CD4-positive, alpha-beta T cell (primary cell): ENCODE measurements at places on chromosomes 11 and 22.

DNA sequence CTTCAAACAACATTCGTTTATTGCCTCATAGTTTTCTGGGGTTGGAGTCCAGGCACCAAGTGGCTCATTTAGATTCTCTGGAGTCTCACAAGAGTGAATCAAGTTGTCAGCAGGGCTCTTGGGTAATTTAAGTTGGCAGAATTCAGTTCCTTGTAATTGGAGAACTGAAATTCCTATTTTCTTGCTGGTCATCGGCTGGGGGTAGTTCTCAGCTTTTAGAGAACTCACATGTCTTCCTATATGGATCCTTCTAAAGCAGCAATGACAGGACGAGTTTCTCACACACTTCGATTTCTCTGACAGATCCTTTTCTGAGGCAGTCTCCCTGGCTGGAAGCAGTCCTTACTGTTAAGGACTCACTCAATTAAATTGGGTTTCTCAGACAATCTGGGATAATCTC is 17.3 kb upstream of the OOSP4B start:
- H3K4me1 ChIP-seq: no peaks in the 10 kb centered on the region
- no peak overlapping the region for H3K27ac ChIP-seq
- H3K36me3 ChIP-seq: no peaks in the 10 kb centered on the region
- H3K4me3 ChIP-seq: no peak overlapping the region
- DNase-seq: no peak

DNA sequence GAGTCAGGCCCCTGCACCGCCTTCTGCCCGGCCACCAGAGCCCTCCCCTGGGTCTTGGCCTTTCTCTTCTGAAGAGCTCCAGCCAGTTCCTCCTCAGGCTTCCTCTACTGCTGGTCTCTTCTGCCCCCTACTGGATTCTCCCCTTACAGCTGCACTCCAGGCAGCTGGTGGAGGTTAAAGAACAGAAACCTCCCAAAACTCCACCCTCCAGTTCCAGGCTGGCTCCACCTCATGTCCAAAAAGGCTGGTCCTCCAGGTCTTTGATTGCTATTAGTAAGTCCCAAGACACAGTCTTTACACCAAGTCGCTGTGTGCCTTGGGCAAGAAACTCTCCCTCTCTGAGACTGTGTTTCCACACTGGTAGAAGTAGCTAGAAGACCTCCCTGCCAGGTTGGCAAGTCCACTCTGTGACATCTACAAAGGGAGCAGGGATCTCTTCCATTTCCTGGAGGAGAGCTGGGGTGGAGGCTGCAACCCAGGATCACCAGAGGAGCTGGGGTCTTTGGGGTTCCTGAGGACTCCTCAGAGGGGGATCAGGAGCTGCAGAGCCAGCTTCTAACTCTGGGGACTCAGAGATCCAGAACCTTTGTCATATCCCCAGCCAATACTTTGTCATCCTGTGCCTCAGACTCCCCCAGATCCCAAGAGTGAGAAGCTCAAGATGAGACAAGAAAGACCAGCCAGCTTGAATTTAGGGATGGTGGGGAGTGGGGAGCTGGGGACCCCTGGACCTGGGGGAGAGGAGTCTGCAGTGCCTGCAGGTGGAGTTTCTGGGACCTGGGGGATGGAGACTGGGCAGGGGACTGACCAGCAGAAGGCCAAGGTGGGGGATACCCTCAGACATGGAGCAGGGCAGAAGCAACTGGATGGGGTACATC is 3.4 kb upstream of the IGLL5 start:
- DNase-seq: peak; percentile 47
- H3K27me3 ChIP-seq: peaks cover 4% of the 10 kb centered on the region
- no peaks in the 10 kb centered on the region for H3K36me3 ChIP-seq
- no peak overlapping the region for H3K27ac ChIP-seq

DNA sequence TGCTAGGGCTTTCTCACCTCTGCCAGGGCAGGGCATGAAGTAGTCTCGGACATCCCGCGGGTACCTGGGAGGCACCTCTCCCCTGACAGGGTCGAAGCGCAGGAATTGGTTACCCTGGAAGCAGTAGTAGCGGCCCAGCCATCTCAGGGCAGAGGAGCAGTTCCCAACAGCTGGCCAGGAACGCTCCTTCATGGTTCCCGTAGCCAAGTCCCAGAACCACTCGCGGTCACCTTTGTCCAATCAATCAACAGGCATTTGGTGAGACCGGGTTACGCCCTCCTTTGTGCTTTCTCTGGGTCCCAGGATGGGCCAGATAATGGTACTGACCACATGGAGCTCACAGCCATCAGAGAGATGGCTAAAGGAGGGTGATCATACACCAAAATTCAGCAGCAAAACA is 3.4 kb downstream of the HPX start:
- no peaks in the 10 kb centered on the region for H3K27me3 ChIP-seq
- DNase-seq: no peak

DNA sequence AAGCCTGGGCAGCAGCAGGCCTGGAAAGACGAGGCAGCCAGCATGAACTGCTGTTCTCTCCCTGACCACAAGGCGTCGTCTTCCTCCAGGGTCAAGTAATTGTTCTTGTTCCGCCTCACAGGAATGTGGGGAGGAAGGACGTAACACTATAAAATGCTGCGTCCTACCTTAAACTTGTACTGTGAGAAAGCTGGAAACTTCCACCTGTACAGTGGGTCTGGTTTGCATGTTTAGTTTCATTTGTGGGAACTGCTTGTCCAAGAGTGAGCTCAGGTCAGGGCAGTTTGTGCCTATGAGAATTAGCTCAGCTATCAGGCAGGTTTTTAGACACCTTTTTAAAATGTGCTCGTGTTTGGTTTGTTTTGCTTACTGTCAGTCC is 55.2 kb downstream of the PANX1 start:
- no peaks in the 10 kb centered on the region for H3K4me1 ChIP-seq
- H3K27ac ChIP-seq: no peak overlapping the region
- no peak overlapping the region for H3K4me3 ChIP-seq
- no peaks in the 10 kb centered on the region for H3K27me3 ChIP-seq
- peaks cover 27% of the 10 kb centered on the region for H3K36me3 ChIP-seq

DNA sequence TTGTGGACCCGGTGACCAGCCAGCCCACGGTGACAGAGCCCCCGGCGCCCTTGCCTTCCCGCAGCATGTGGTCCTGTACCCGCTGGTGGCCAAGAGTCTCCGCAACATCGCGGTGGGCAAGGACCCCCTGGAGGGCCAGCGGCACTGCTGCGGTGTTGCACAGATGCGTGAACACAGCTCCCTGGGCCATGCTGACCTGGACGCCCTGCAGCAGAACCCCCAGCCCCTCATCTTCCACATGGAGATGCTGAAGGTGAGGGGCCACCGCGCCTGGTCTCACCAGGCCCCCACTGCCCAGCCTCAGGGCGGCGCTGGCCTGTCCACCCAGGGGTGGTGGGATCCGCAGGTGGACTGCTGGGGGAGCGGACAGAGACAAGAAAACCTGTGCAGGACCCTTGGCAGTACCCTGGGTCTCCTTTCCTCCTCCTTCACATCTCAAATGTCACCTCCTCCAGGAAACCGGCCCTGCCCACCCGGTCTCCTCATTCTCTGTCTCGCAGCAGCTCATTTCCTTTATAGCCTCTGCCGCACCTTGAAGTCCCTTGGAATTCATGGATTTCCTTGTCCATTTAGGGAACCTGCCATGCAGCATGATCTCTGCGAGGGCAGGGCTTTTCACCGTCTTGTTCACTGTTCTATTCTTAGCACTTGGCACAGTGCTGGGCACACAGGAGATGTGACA is 6.5 kb downstream of the AIP start:
- H3K36me3 ChIP-seq: peaks cover 73% of the 10 kb centered on the region
- no peak overlapping the region for H3K4me3 ChIP-seq
- no peaks in the 10 kb centered on the region for H3K27me3 ChIP-seq

DNA sequence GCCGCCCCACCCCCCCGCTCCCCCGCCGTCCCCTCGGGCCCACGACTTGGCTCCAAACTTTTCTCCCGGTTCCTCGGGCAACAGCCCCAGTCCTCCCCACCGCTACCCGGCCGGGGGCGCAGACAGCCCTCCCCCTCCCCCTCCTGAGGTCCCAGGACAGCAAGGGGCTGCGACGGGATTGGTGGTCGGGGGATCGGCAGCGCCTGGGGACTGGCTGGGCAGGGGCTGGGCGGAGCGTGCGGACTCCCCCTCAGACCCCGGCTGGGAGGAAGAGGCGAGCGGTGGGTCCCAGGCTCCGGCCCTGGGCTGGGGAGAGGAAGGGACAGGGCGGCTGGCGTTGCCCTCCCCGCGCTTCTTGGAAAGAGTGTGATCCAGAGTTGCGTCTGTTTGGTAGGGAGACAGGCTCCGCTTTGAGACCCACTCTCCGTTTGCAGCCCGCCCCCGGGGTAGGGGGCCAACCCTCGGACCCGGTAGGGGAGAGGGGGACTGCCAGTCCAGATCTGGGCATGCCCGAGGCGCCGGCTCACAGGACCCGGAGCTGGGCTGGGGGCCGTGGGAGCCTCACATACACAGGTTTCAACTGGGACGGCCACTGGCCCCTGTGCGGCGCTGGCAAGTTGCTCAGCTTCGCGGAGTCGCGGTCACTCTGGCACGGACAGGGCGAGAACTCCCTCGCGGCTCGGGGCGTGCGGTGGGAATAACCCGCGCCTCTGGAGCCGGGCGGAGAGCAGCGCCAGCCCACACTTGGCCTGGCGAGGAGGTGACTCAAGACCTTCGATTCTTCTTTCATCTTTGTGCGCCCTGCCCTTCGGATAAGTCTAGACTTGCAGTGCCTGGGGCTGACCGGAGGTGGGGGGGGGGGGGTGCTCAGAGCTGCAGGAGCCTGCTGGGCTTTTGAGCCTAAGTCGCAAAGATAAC is 999 bp downstream of the TSKU start:
- no peaks in the 10 kb centered on the region for H3K36me3 ChIP-seq
- no peak overlapping the region for H3K27ac ChIP-seq
- peaks cover 33% of the 10 kb centered on the region for H3K27me3 ChIP-seq
- H3K4me1 ChIP-seq: peaks cover 20% of the 10 kb centered on the region
- no peak for DNase-seq

- H3K36me3 ChIP-seq: no peaks in the 10 kb centered on the region
- no peak for DNase-seq
- H3K27ac ChIP-seq: no peak overlapping the region
- H3K27me3 ChIP-seq: peaks cover 9% of the 10 kb centered on the region
Observed at GRCh38 chr11:12810568-12810894, 136.3 kb downstream of the TEAD1 start.

GRCh38 chr11:12752868-12753524 is 78.8 kb downstream of the TEAD1 start:
- no peaks in the 10 kb centered on the region for H3K36me3 ChIP-seq
- H3K27ac ChIP-seq: no peak overlapping the region
- no peaks in the 10 kb centered on the region for H3K4me1 ChIP-seq
- no peaks in the 10 kb centered on the region for H3K27me3 ChIP-seq

GRCh38 chr22:45929649-45930048 is 47.3 kb downstream of the WNT7B start:
- no peak for DNase-seq
- no peaks in the 10 kb centered on the region for H3K4me1 ChIP-seq
- no peak overlapping the region for H3K4me3 ChIP-seq
- no peaks in the 10 kb centered on the region for H3K36me3 ChIP-seq
- peaks cover 5% of the 10 kb centered on the region for H3K27me3 ChIP-seq

DNA sequence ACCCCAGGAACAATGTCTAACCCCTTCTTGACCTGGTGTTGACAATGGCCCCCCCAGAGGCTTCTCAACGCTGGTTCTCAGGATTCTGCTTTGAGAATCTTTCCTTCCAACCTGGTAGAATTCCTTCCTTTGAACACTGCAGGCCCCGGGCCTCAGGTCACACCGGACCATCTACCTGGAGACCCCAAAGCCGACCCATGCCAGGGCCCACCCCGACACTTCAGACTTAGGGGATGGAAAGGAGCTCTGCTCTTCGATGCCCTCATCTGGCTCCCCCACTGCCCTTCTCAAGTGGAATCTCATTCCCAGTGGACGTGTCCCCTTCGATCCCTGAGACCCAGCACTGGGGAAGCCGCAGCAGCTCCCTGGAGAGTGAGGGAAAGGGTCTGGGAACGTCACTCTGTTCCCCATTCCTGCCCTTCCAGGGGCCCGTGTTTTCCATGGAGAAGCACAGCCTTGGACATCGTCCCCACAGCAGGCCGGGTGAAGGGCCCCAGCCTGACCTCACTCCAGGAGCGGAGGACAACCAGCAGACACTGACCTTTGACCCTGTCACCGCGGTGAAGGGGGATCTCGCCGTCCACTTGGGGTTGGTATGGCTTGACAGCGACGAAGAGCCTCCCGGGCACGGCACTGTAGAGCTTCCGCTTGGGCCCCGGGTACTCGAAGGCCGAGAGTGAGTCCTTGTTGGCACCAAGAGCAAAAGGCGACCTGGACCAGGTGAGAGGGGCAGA is 408.3 kb downstream of the CTTN start:
- DNase-seq: no peak
- H3K36me3 ChIP-seq: no peaks in the 10 kb centered on the region
- H3K27me3 ChIP-seq: peaks cover 4% of the 10 kb centered on the region
- H3K4me3 ChIP-seq: no peak overlapping the region

DNA sequence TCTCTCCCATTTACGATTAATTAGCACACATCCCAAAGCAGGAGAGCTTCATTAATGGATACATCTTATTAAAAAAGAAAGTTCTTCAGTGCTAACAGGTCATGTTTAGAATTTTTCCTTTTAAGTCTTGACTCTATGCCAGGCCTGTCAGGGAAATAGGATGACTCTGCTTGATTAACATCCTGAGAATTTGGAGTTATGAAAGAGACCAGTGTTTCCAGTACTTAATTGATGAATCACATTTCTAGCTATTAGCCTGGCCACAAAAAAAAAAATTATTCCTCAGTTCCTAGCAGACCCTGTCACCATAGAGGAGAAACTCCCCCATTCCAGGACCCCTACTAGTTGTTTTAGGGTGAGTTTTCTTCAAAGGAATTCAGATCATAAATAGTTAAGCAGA is 23.6 kb upstream of the ME3 start:
- no peak overlapping the region for H3K27ac ChIP-seq
- H3K4me1 ChIP-seq: no peaks in the 10 kb centered on the region
- no peaks in the 10 kb centered on the region for H3K27me3 ChIP-seq
- H3K36me3 ChIP-seq: no peaks in the 10 kb centered on the region
- DNase-seq: no peak

DNA sequence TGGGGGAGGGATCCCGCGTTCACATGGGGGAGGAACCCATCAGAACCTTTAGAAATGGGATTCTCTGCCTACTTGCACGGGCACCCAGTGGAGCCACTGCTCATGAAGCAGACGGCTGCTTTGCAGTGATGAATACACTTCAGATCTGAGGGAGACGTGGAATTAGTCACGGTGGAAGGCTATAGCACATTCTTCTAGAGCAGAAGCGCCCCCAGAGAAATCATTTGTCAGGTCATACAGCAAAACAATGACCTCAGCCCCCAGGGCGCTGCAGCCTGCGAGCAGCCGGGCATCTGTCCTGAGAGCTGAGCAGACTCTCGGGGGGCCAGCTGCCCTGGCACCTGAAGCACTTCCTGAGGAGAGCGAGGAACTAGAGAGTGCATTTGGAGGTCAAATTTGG is 12.7 kb downstream of the TP53AIP1 start:
- H3K4me3 ChIP-seq: no peak overlapping the region
- peaks cover 6% of the 10 kb centered on the region for H3K4me1 ChIP-seq
- no peaks in the 10 kb centered on the region for H3K36me3 ChIP-seq
- no peak for DNase-seq
- no peak overlapping the region for H3K27ac ChIP-seq

GRCh38 chr11:36192425-36193289 is 96.6 kb downstream of the COMMD9 start:
- no peaks in the 10 kb centered on the region for H3K4me1 ChIP-seq
- no peaks in the 10 kb centered on the region for H3K36me3 ChIP-seq
